ENCODE measurements at places on chromosomes 3 and 15.

- DNase-seq, result no peak
These were observed 24.4 kb downstream of the IL5RA start for GRCh38 chr3:3085782-3086181.

DNA sequence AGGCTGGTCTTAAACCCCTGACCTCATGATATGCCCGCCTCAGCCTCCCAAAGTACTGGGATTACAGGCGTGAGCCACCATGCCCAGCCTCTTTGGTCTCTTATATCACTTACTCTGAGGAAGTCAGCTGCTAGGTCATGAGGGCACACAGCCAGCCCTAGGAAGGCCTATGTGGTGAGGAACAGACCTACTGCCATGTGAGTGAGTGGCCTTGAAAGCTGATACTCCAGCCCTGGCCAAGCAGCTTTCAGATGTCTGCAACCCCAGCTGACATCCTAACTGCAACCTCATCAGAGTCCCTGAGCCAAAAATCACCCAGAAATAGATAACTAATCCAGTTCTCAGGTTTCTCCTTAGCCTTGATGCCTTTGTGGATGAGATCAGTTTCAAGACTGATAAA lies 224.3 kb downstream of the EDEM1 start:
- DNase-seq, result no peak

DNA sequence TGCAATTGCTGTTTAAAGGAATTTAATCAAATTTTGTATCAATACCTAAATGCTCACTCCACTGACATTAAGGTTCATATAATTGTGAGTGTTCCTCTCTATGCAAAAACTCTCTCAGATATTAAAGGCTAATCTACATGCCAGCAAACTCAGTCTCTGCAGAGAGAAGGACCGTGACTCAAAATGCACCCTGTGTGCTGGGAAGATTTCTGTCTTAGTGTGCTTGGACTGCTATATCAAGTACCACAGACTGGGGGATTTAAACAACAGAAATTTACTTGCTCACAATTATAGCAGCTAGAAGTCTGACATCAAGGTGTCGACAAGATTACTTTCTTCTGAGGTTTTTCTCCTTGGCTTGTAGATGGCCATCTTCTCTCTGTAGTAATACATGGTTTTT lies 18.6 kb upstream of the PFN2 start:
- no peak for DNase-seq

DNA sequence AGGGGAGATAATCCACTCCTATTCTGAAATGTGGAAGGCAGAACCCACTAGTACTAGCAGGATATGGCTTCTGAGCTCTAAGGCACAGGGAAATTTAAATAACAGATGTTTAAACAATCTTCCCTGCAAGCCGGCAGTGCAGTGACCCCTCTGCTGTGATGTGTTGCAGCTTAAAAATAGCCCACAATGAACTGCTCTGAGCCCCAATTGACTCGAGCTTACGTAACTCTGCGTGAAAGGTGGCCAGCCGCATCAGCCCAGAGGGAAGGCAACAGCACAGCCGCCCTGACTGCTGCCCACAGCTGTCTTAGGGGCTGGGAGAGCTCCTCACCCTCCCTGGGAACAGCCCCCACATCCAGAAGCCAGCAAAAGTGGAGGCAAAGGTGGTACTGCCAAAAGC lies 12.5 kb upstream of the CAMKV start:
- no peak for DNase-seq

DNA sequence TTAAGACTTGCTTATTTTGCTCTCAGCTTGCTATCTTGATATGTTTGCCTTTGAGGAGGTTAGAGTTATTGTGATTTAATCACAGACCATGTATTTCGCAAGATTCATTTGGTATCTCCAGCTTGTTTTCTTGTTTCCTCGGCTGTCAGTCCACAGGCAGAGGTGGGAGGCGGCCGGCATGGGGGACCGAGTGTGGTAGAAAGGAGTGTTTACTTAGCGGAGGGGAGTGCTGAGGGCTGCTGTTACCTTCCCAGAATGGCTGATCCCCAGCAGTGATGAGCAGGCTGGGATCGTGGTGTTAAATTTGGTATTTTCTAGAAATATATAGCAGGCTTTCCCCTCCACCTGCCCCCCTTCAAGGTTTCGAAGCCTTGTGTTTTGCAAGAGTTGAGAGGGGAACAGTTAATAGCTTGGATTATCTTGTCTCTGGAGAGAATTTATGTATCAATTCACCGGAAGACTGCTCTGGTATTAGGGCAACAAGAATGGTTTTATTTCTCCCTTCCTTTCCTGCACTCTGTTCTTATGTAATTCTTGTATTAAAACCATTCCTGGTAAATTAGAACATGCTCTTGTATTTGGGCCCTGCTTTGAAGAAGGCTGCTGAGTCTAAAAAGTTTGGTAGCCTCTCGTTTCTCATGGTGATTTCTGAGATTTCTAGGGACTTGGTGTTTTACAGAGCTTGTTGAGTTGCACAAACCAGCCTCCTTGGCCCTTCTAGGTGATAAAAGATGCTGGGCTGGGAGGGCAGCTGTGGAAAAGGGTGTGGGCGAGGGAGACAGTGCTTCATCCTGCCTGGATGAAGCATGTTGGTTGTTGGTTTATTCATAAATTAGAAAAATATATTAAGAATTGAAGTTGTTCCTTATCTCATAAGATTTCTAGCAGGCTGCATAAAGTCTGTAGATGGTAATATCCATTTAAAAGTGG lies 151.4 kb downstream of the IGF1R start:
- DNase-seq, result no peak

- no peak for DNase-seq
These were observed 229.0 kb upstream of the HES1 start for GRCh38 chr3:193906849-193907410.

DNA sequence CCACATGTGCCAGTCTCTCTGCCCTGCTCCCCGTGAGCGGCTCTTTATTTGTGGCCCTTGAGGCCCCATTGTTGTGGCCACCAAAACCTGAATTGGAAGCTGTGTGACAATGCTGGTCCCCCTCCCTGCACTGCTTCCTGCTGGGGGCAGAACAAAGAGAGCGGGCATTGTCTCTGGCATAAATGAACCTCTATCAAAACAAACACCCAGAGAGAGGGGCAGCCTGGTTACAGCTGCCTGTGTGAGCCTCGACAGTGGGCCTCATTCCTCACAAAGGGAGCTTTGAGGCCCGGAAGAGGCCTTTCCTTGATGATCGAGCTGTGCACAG lies 152.9 kb downstream of the IGF1R start:
- no peak for DNase-seq

DNA sequence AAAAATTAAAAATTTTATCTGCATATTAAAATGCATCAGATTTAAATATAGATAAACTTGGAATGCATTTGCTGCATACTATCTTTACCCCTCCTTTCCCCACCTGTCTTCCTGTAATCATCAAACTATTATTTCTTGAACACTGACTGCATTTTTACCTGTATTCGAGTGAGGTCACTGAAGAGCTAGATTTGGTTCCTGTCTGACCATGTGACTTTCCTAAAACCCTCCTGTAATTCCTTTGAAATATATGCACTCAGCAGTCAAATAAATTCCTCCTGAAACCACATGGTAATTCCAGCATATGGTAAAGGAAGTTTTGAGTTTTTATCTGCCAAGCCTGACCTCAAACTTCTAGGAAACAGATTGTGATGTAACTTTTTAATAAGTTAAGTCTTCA lies 445.6 kb upstream of the FRG2C start:
- DNase-seq, result no peak

- no peak for DNase-seq
These were observed 69.6 kb upstream of the THBS1 start for GRCh38 chr15:39511000-39511915.

GRCh38 chr15:99117563-99118257 lies 12.8 kb downstream of the SYNM start:
- no peak for DNase-seq

- peak; percentile 26 for DNase-seq
These were observed 626 bp upstream of the PTPRG start for GRCh38 chr3:61560517-61561373.

DNA sequence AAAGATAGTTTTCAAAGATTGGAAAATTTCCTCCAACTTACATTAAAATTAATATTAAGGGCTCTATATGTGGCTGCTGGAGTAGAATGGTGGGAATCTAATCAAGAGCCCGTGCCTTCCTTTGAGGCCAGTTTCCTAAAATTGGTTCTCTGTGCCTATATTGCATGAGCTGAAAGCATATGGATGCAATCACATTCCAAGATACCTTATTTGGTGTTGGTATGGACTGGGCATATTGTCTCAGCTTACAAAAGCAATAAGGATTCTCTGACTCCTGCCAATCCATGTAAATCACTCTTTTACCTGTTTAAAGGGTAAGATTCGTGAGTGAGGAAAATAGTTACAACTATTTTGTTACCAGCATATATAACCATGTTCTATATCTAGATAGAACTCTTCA lies 111.6 kb downstream of the GREM1 start:
- no peak for DNase-seq

GRCh38 chr3:54556630-54557029 lies 371.2 kb downstream of the LRTM1 start:
- DNase-seq, result no peak

DNA sequence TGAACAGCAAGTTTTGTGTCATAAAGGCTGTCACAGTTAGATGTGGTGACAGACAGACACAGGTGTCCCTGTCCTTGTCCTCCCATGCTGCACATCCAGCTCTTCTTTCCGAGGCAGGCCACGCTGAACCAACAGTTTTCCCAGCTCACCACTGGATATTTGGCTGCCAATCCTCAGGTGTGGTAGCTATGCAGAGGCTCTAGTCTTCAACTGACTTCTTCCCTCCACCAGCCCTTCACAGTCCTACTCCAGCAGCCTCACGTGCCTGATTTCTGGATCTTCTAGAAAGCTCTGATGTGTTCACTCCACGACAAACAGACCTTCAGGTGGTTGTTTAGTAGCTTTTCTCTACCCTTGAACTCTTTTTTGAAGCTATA lies 145.5 kb downstream of the UACA start:
- no peak for DNase-seq

GRCh38 chr15:68712886-68713285 lies 107.8 kb downstream of the ANP32A start:
- DNase-seq, result no peak

DNA sequence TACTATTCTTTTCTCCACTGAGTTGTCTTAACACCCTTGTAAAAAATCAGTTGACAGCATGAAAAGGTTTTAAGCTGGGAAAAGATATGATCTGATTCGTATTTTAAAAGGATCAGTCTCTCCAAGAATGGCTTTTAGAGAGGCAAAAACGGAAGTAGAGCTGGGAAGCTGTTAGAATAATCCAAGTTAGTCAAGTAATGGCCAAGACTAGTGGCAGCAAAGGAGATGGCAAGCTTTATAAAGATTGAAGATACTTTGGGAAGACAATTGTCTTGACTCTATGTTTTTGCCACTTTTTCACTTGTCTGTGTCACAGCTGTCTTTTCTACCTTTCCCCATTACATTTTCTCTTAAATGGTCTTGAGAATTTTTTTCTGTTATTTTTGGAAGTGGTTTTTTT lies 243.5 kb upstream of the MANF start:
- DNase-seq, result no peak

DNA sequence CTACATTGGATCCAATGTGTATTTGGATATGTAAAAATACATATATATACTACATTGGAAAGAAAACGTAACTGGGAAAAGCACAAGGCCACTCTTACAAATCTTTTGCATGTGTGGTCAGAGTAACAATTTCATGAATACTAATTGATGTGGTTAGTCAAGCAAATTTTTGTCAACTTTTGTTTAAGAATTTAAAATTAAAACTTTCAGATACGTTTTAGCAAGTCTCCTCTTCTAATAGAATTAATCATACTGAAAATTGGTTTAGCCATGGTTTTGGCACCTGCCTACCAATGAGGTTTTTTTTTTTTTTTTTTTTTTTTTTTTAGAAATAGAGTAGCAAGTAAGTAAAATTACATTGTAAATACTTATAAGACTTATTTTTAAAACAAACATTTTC lies 153.0 kb upstream of the CGNL1 start:
- DNase-seq, result no peak

GRCh38 chr15:52093167-52093538 lies 19.4 kb downstream of the BCL2L10 start:
- no peak for DNase-seq

All from CMK (cell line).